PC-3 (cell line): ENCODE measurements at places on chromosomes 2 and 18. TPM values are rescaled to one million over a fixed set of nuclear protein-coding genes. Genes with fewer than 3 reads are reported as not detected.

POTEE gene
- total RNA-seq = 0.58 TPM in 1 of 2 replicates, not detected in the other

DOK1 gene
- 4.7 and 6.0 TPM in 2 replicates for total RNA-seq

KLHL41 gene
- total RNA-seq = 0.07 and 0.12 TPM in 2 replicates

ADD2 gene
- total RNA-seq = 4.4 and 16.0 TPM in 2 replicates

LHCGR gene
- total RNA-seq = not detected in 2 replicates

CHPF gene
- 139 and 210 TPM in 2 replicates for total RNA-seq

TMEM198 gene
- total RNA-seq = 1.1 and 5.2 TPM in 2 replicates

ASXL3 gene
- not detected in 2 replicates for total RNA-seq

NCL gene
- 430 and 507 TPM in 2 replicates for total RNA-seq

ALK gene
- 0.81 and 0.87 TPM in 2 replicates for total RNA-seq

RAB11FIP5 gene
- 26.6 and 36.9 TPM in 2 replicates for total RNA-seq

CIAO1 gene
- 124 and 130 TPM in 2 replicates for total RNA-seq

HDHD2 gene
- total RNA-seq = 6.3 TPM in 2 replicates

ADGRF3 gene
- total RNA-seq = not detected in 2 replicates

DNA sequence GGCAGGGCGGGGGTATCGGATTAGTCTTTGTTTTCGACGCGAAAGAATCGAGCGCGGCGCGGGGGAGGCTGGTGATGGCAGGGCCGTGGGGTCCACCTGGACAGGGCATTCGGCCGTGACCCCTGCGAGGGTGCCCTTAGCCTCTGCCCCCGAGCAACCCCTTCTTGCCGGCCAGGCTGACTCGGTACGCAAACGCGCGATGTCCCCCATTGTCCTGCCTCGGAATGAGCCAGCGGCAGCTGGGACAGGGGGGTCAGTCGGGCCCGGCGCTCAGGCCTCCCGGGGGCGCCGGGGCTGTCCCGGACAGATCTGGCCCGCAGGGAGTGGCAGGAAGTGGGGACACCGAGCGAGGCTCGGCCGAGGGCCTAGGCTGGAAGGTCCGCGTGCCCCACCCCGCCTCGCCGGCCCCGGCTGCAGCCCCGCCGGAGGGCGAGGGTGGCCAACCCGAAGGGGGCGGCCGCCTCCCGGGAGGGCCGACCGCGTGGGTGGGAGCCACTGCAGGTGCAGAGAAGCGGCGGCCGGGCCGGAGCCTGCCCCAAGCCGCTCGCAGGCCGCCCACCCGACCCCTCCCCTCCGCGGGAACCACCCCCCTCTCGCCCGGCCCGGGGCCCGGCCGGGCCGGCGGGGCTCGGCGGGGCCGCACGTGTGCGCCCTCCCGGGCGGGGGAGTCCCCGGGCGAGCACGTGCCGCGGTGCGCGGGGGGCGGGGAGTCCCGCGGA lies at the start of gene TET3:
Gene TET3 (plus strand): TSS at position 708 of the 719 bp plus-strand sequence. CDS start 1,494 bp downstream, outside the sequence.
- H3K4me1 ChIP-seq = peaks cover 78% of the 10 kb centered on the region
- peaks cover 4% of the 10 kb centered on the region; the same call in 1 of the 2 replicates for H3K36me3 ChIP-seq
- peak within 1 kb of the TSS; percentile 81 for H3K4me3 ChIP-seq
- H3K27ac ChIP-seq = peak within 1 kb of the TSS; percentile 98

GRCh38 chr2:1674276-1674675 lies 70.0 kb downstream of the PXDN start:
- 0 out of 2 replicates have a peak overlapping the region, but pooled peaks have one; percentile 84 for H3K27ac ChIP-seq
- no peaks in the 10 kb centered on the region for H3K27me3 ChIP-seq
- peaks cover 24% of the 10 kb centered on the region for H3K4me1 ChIP-seq
- H3K36me3 ChIP-seq = peaks cover 72% of the 10 kb centered on the region
- no peak for DNase-seq
- H3K4me3 ChIP-seq = no peak overlapping the region

GRCh38 chr2:154470376-154470775 lies 228.1 kb upstream of the KCNJ3 start:
- no peaks in the 10 kb centered on the region for H3K36me3 ChIP-seq
- H3K27me3 ChIP-seq = no peaks in the 10 kb centered on the region
- no peaks in the 10 kb centered on the region for H3K4me1 ChIP-seq

- no peak for DNase-seq
- no peak overlapping the region for H3K27ac ChIP-seq
- no peaks in the 10 kb centered on the region for H3K27me3 ChIP-seq
These were observed 240.2 kb downstream of the TGIF1 start for GRCh38 chr18:3689986-3690763.

- H3K36me3 ChIP-seq = no peaks in the 10 kb centered on the region
- DNase-seq = no peak
- no peaks in the 10 kb centered on the region for H3K27me3 ChIP-seq
- no peak overlapping the region for H3K27ac ChIP-seq
These were observed 18.0 kb upstream of the TUBB6 start for GRCh38 chr18:12290086-12290485.

DNA sequence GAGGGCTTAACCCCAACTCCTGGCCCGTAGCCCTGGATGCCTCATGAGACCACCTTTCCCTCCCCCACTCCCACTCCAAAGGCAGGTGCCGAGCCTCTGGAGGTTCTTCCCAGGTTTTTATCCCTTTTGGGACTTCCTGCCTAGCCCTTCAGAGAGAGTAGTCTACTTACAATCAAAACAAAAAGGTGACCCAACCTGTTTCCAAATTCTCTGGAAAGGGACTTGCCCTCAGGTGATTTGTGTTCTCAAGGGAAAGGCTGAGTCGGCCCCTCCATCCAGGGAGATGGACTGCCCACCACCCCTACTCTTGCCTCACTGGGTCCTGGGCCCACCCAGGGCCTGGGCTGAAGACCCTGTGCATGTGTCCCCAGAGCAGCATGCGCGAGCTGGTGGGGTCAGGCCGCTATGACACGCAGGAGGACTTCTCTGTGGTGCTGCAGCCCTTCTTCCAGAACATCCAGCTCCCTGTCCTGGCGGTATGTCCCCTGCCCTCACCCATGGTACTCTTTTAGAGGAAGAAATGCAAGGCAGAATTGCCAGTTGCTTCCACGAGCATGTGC lies 108.5 kb downstream of the PLB1 start:
- peak; percentile 56 for DNase-seq
- H3K27ac ChIP-seq = peak overlapping the region; percentile 86
- H3K4me3 ChIP-seq = no peak overlapping the region
- H3K36me3 ChIP-seq = no peaks in the 10 kb centered on the region
- H3K4me1 ChIP-seq = peaks cover 28% of the 10 kb centered on the region

DNA sequence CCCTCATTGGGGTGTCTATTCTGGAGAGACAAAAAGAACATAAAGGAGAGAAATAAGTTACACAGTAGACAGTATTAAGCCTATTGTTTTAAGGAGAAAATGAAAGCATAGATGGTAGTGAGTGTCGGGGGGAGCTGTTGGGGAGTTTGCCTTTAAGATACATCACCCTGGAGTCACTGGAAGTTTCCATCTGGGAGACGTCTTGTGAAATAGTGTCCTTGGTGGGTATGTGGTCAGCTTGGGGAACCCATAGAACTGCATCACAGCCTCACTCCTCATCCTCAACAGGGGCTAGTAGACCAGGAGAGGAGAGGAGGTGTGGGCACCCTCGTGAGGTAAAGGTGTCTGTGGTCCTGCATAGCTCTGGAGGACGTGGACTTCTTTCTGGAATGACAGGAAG lies 60.6 kb downstream of the RNF144A start:
- DNase-seq = no peak
- no peaks in the 10 kb centered on the region; the same call in 1 of the 2 replicates for H3K36me3 ChIP-seq
- H3K4me3 ChIP-seq = peak overlapping the region; percentile 41
- H3K4me1 ChIP-seq = peaks cover 58% of the 10 kb centered on the region
- no peaks in the 10 kb centered on the region for H3K27me3 ChIP-seq

- no peak for DNase-seq
- peak overlapping the region; percentile 96 for H3K27ac ChIP-seq
- H3K27me3 ChIP-seq = no peaks in the 10 kb centered on the region
- H3K4me3 ChIP-seq = peak overlapping the region; percentile 91
- H3K4me1 ChIP-seq = peaks cover 30% of the 10 kb centered on the region
- H3K36me3 ChIP-seq = no peaks in the 10 kb centered on the region
These were observed 430 bp upstream of the CHMP1B start for GRCh38 chr18:11850821-11851145.

GRCh38 chr2:237411092-237411601 lies 2.8 kb downstream of the COL6A3 start:
- H3K27me3 ChIP-seq = no peaks in the 10 kb centered on the region
- H3K36me3 ChIP-seq = no peaks in the 10 kb centered on the region
- no peak for DNase-seq
- no peaks in the 10 kb centered on the region for H3K4me1 ChIP-seq
- H3K4me3 ChIP-seq = no peak overlapping the region

GRCh38 chr2:11870584-11870983 lies 124.2 kb downstream of the LPIN1 start:
- no peaks in the 10 kb centered on the region for H3K36me3 ChIP-seq
- H3K27me3 ChIP-seq = no peaks in the 10 kb centered on the region
- no peak overlapping the region for H3K27ac ChIP-seq
- DNase-seq = no peak
- H3K4me1 ChIP-seq = no peaks in the 10 kb centered on the region

DNA sequence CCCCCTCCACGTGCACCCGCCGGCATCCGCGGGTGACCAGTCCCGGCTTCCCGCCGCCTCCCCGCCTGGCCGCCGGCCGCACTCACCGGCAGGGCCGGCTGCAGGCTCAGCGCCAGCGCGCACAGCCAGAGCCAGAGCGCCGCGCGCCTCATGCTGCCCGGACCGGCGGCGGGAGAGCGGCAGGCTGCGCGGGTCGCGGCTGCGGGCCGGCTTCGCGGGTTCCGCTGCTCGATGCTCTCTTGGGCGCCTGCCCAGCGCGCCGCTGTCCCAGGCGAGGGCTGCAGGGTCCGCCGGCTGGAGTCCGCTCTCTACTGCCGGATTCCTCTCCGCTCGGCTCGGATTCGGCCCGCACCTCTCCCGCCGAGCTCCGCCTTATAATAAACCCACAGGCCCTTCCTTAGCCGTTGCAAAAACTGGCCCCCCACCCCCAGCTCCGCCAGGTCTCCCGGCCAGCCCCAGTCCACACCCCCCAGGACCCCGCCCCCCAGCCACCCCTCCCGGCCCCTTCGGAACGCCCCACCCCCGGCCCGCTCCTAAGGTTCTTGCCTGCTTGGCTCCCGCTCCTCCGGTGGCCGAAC lies at the start of gene SDC1:
Gene SDC1 (minus strand): TSS at position 415 of the 578 bp plus-strand sequence. CDS start 263 bp downstream, at position 152.
- peaks cover 16% of the 10 kb centered on the region for H3K36me3 ChIP-seq
- peak; percentile 67 for DNase-seq
- no peaks in the 10 kb centered on the region for H3K27me3 ChIP-seq

- peaks cover 67% of the 10 kb centered on the region for H3K27me3 ChIP-seq
- H3K4me3 ChIP-seq = no peak overlapping the region
- no peak for DNase-seq
- H3K36me3 ChIP-seq = no peaks in the 10 kb centered on the region
These were observed 572.7 kb upstream of the SALL3 start for GRCh38 chr18:78406743-78407465.

GRCh38 chr2:120642646-120643045 lies 93.0 kb upstream of the GLI2 start:
- no peak overlapping the region for H3K27ac ChIP-seq
- 0 out of 2 replicates have a peak, but pooled peaks cover 1% of the 10 kb centered on the region for H3K4me1 ChIP-seq
- H3K36me3 ChIP-seq = no peaks in the 10 kb centered on the region
- H3K4me3 ChIP-seq = no peak overlapping the region
- no peak for DNase-seq

- H3K27me3 ChIP-seq = no peaks in the 10 kb centered on the region
- no peak overlapping the region for H3K27ac ChIP-seq
- DNase-seq = no peak
- peaks cover 41% of the 10 kb centered on the region for H3K36me3 ChIP-seq
- no peaks in the 10 kb centered on the region for H3K4me1 ChIP-seq
These were observed 78.5 kb upstream of the RPL31 start for GRCh38 chr2:100923461-100924060.

GRCh38 chr2:88955607-88956006 lies 264.1 kb downstream of the RPIA start:
- 0 out of 2 replicates have a peak, but pooled peaks cover 5% of the 10 kb centered on the region for H3K4me1 ChIP-seq
- no peaks in the 10 kb centered on the region for H3K36me3 ChIP-seq
- no peak for DNase-seq
- H3K27ac ChIP-seq = no peak overlapping the region

DNA sequence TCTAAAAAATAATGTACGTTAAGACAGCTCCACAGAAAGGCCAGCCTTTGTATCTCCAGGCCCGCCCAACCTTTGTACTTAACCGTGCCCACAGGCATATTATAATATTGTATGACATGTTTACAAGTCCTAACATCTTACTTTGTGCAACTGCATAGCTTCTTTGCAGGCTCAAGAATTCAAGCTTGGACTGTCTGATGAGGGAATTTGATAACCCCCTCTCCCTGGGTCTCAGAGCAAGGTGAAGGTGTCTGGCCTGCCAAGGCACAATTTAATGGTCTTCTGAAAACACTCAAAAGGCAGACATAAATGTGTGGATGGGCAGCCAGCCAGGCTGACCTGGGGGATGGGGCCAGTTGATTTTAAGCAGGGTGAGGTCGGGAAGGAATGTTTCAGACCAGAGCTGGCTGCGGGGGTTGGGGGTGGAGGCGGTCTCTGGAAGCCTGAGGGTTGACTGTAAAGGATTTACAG lies 732.7 kb upstream of the FANCL start:
- H3K27me3 ChIP-seq = peaks cover 84% of the 10 kb centered on the region
- no peak for DNase-seq
- no peaks in the 10 kb centered on the region for H3K4me1 ChIP-seq
- no peak overlapping the region for H3K4me3 ChIP-seq

DNA sequence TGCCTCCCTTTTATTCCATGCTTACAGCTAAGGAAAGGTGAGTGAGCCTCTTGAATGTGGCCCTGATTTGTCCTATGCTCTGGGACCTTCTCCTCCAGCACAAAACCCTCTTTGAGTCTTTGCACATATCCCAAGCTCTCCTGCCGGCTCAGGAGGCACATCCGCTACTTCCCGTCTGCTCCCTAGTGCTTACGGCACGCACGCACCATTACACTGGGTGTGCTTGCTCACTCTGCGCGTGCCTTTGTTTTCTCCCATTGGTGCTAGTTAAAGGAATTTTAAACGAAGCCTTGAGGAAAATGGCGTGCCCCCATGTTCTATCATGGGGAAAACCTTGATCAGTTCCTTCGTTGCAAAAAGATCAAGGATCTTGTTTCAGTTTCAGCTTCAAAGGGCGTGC lies 7.9 kb upstream of the DGKD start:
- no peak overlapping the region for H3K27ac ChIP-seq
- H3K4me1 ChIP-seq = peaks cover 12% of the 10 kb centered on the region
- no peak overlapping the region for H3K4me3 ChIP-seq
- H3K27me3 ChIP-seq = no peaks in the 10 kb centered on the region

GRCh38 chr2:224682134-224682533 lies 34.0 kb downstream of the CCDC195 start:
- DNase-seq = no peak
- H3K27ac ChIP-seq = no peak overlapping the region
- H3K4me1 ChIP-seq = peaks cover 20% of the 10 kb centered on the region
- no peaks in the 10 kb centered on the region for H3K36me3 ChIP-seq
- no peaks in the 10 kb centered on the region for H3K27me3 ChIP-seq
